Amygdala (tissue), 56 donors: ENCODE measurements at places on chromosomes 5 and 9.

GRCh38 chr5:147856801-147857200 lies 21.7 kb upstream of the SCGB3A2 start:
- no peak for DNase-seq

DNA sequence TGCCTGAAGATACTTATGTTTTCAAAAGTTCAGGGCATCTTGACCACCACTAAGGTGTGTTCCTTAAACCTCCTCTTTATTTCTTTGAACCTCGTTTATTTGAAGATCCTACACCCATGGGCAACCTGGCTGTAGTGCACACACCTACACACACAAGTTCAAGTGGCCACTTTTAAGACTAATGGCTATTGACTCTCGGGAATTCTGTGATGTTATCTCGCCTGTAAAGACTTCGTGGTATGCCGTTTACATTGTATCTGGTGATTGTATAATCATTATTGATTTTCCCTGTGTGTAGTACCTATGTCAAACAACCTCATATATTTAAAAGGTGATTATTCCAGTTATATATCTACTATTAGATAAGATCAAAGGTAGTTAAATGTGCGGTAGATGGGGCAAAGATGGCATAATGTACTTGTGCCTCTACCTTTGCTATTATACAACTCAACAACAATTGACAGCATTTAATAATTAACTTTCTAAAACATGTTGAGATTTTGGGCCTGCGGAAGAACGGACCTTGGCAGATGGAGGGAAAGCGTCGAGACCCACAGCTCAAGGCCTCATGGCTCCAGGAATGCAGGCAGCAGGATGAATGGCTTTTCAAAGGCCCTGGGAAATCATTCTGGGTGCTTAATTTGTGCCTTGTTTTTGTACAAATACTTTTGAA lies 51.4 kb upstream of the IRX2 start:
- DNase-seq = no peak

DNA sequence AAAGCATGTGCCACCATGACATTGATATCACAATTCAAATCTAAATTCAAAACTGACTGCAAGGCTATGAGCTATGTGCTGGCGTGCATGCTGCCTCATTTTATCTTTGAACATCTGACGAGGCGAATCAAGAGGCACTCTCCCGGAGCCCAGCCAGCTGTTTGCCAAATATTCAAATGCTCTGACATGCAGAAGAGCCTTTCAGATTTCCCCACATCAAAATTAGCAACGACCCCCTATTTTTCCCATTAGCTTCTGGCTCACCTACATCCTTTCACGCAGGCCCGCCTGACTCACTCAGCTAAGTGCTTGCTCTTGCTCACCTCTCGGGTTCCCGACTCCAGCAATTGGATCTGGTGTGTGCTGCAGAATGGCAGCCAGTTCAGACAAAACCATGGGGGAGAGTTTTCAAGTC lies 159.0 kb downstream of the NR2F1-AS1 start:
- DNase-seq = no peak

DNA sequence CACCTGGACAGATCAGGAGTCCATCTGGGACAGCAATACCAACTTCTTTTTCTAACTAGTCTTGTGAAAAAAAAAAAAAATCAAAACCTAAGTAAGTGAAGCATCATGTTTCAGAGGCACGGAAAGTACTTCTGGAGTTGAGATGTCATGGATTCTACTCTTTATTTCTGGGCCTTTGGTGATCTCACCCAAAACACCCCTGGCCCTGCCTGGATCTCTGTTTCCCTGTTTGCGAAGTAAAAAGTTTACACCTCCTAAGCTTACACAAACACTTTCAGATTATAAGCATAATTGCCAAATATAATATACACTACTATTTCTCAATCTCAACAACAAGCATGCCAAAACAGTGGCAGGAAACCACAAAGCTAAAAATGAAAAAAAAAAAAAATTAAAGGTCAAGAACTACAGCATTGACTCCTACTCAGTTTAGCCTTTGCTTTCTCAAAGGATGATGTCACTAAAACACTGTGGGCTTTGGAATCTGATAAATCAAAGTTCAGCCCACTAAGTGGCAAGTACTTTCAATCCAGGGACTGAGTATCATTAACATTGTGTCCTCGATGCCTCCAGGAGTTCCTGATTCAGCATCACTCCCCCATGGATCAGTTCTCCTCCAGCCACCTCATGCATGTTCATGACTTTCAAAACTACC lies 291.9 kb downstream of the NFIB start:
- no peak for DNase-seq

DNA sequence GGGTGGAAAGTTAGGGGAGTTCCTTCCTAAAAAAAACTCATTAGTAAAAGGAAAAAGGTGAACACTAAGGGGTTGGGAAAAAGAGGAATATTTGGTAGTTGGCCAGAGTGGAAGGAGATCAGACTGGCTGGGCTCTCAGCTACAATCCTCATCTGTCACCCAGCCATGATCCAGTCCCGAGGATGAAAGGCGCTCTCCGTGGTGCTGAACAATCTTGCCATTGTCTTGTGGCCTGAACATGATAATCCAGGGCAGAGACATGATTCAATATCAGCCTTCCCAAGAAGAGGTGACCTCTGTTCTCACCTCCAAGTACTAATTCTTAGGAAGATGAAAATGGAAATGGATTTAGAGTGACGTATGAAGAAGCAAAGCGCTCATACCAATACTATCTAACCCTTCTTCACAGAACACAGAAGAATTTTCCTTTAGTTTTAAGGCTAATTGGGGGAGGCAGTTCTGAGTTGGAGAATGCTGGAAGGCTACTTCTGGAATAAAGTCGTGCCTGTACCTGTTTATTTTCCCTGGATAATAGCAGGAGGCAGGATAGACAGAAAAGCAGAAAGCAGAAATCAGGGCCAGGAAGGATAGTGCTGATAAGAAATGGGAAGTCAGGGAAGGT lies 36.6 kb upstream of the MYORG start:
- DNase-seq = no peak

- no peak for DNase-seq
Measured at GRCh38 chr9:136119883-136120393, 1.3 kb upstream of the TMEM250 start.

- DNase-seq = no peak
Measured at GRCh38 chr5:156328161-156328560, 1.2 kb downstream of the SGCD start.

- no peak for DNase-seq
Measured at GRCh38 chr5:167552356-167552755, 739.1 kb upstream of the WWC1 start.

DNA sequence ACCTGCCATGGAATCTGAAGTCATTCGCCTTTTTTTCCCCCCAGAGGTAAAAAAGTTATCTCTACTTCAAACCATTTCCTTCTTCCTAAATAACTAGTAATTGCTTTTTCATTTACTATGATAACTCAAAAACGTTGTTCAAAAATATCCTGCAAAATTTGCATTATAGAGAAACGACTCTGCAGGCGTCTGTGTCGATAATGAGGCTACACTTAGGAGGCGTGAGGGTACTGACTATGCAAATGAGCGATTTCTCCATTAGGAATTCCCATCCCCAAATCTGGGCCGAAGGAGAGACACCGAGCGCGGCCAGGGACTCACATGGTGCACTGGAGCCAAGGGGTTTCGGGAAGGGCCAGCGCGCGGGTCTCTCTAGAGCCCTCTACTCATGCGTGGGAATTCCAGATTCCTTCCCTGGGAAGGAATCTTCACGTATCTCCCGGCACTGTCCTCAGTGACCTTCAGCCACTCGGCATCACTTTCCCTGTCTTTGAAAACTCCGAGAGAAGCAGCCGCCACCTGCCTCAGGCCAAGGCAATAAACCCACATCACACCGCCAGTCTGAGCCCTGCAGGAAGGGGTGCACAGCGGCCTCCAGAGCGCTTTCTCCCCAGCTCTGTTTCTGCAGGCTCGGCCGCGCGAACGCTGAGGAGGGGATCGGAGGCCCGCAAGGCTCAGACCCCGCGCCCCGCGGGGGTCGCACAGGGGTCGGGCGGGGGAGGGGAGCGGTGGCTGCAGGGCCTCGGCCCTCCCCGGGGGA lies 718 bp upstream of the DENND4C start:
- DNase-seq = no peak

DNA sequence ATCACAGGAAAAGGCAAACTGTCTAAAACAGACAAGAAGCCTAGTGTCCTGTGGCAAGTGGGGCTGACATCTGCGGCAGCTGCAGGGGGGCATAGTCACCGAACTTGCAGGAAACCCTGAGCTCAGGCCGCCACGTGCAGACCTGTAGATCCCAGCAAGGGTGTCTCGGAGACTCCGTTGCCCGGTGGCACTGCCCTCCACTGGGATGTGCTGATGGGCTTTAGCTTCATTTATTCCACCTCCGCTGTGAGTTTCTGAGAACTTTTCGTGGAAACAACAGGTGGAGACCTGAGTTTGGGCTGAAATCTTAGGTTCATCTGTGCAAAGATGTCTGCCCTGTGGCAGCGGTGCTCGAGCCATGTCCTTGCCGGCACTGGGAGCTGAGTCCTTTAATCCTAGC lies 22.1 kb downstream of the CEP72 start:
- no peak for DNase-seq

DNA sequence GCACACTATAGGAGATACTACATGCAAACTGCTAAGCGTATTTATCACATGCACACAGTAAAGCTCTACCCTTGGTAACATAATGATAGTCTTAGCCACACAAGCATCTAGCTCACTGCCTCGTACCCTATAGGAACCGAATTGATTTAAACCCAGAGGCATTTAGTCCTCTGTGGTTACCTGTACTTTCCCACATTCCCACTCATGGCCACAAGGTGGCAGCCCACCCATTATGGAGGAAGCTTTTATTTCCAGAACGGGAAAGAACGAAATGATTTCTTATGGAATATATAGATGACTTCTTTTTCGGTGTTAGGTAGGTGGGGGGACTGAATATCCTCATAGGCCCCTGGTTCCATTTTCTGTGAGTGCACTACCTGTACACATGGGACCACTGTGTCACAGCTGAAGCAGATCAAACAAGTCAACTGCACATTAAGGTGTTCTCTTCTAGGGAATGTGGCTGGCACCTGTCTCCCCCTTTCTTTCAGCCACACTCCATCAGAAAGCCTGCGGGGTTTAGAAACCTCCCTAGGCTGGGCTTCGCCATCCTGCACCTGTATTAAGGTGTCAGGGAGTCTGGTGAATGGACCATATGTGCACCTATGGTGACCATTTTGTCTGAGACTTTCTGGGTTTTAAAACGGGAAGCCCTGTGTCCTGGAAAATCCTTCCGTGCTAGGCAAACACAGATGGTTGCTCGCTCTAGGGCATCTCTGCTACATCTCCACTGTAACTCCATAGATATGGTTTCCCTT lies 313.2 kb downstream of the SLIT3 start:
- DNase-seq = no peak

- DNase-seq = no peak
Measured at GRCh38 chr5:111928511-111928910, 171.5 kb upstream of the NREP start.

DNA sequence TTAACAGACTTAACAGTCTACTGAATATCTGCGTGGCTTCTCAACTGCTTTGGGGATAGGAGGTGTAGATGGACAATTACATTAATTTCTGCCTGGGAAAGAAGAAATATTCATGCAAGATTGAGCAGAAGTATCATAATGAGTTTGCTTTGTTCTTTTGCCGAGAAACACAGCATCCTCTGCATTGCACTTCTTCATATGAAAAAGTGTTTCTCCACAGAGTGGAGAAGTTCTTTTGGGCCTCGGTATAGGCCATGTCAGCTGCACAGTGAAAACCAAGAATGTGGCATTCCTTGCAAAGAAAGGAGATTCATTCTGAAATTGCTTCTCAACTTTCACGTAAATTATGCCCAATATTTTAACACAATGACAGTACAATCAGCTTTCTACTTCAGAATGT lies 17.6 kb upstream of the SNX2 start:
- DNase-seq = no peak

DNA sequence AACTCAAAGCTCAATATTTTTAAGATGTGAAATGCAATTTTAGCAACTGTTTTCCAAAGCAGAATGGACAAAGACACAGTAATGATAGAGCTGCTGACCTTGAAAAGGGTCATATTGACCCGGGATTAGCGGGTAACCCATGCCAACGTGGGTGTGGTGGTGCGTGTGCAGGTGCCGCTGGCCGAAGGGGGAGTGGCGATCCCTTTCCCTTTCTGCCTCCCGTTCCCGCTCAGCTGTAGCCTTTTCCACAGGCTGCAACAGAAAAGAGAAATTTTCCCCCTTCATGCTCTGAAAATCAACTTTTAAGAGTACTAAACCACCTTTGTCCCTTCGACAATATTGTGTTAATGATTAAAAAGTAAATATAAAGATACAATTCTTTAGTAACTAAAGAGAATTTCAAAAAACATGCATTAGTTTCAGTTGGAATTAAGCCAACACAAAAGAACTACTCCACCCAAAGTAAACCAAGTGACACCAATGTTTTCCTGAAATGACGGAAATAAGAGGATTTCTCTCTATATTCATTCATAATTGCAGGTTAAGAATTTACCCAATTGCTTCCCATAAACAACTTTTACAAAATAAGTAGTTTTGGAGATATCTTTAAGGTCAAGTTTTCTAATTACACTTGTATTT lies 105.2 kb downstream of the ZNF608 start:
- DNase-seq = no peak

DNA sequence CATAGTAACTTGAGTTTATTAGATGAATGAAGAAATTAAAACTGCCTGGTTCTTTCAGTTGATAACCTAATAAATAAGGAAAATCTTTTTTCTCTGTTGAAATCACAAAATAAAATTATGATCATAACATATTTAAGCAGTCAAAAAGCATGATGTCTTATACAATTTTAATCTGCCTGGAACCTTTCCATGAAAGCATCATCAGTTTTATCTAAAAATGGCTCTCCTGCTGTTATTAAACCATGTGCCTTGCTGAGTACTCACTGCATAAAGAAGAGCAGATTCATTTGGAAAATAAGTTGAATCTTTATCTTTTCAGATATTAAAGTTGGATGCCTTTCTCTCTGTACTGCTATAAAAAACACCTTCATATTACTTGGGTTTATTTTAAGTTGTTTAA lies 148.8 kb downstream of the SLC24A2 start:
- no peak for DNase-seq

DNA sequence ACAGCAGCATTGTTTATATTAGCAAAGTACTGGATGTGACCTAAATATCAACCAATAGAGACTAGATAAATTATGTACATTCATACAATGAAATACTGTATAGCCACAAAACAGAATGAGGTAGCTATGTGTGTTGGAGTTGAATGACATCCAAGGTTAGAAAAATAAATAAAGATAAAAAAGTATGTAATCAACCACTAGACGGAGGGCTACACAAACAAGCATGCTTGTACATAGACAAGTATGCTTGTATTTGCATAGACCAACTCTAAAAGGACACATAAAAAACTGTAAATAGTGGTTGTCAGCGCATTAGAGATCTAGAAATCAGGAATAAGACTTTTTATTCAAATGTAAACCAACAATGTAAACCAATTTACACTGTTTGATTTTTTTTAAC lies 3.0 kb downstream of the FEM1C start:
- DNase-seq = no peak

DNA sequence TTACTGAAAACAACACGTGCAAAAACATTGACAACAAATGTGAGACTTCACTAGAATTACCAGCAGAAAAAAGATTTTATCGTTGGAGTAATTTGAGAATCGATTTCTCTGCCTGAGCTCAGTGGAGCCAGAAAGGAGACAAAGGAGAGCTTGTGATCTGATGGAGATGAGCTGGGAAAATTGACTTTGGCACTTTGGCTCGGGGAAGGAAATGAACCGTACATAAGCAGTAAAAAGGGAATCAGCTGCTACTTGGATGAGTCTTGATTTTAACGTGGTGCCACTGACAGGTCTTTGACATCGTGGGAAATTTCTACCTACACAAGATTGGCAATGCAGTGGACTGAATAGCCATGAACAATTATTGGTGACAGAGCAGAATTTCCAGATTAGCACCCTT lies 244.7 kb upstream of the RPS23 start:
- DNase-seq = no peak
